Lower leg skin (tissue), 4 donors: ENCODE measurements at places on chromosomes 3 and 15.
A peak's percentile ranks its signal among the peaks of the same experiment; 100 is the strongest.

DNA sequence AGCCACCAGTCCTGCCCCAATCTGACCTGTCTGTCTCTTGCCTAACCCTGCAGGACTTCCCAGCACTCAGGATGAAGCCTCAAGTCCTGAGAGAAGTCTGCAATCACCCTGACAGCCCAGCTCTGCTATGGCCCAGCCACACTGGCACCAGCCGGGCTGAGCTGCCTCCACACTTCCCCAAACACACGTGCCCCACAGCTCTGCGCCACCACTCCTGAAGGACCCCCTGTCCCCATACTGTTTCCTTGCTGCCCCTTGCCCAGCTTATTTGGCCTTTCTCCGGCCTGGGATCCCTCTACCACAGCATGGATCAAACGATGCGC is 76.6 kb downstream of the TBC1D2B start:
- no peak for DNase-seq

GRCh38 chr15:95448531-95449229 is 881.8 kb upstream of the NR2F2 start:
- no peak for DNase-seq

DNA sequence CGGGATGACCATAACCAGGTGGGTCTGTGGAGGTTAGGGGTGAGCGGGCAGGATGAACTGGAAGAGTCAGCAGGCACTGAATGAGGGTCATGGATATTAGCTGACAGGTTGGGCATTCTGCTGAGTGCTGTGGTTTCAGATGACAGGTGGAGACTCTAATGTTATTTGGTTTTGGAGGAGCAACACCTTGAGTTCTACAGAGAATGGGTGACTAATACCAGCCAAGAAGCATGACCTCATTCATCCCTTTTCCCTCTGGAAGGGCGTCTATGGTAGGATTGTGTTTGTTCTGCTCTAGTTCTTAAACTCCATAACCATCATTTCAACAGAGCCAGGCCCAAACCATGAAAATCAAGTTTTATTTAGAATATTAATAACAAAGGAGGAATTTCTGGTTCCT is 550.7 kb upstream of the LMCD1 start:
- no peak for DNase-seq

DNA sequence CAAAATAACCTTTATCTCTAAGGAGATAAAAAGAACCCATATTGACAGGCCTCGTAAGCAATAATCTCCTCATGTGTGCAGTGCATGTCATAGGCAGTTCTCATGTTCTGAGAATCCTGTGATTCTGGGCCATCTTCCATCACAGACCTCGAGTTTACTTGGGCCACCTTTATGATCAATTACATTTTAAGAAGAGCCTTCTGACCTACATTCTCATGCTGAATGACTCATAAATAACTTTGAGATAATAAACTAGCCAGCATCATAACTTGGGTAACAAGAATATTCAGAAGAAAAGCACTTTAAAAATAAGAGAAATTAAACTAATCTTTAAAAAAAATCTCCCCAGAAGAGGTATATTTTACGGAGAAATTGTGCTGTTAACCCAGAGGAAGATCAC is 310.7 kb upstream of the ZNF717 start:
- DNase-seq = no peak

- DNase-seq = peak; percentile 76
Measured at GRCh38 chr15:78241017-78241416, 6.7 kb upstream of the ACSBG1 start.

- no peak for DNase-seq
Measured at GRCh38 chr3:155785662-155786295, 20.3 kb downstream of the C3orf33 start.

GRCh38 chr3:128879991-128880390 is 571 bp downstream of the ACAD9 start:
- DNase-seq = no peak
